ENCODE measurements at places on chromosomes 11 and 22. TPM values are rescaled to one million over a fixed set of nuclear protein-coding genes. Genes with fewer than 3 reads are reported as not detected.
A peak's percentile ranks its signal among the peaks of the same experiment; 100 is the strongest.

GRCh38 chr22:24060375-24060788, 49.3 kb downstream of the CABIN1 start:
- H3K36me3 ChIP-seq = peaks cover 99% of the 10 kb centered on the region
- no peaks in the 10 kb centered on the region for H3K27me3 ChIP-seq

GRCh38 chr22:26360169-26360885, 68.7 kb upstream of the ASPHD2 start:
- H3K27ac ChIP-seq = no peak overlapping the region
- H3K27me3 ChIP-seq = no peaks in the 10 kb centered on the region
- no peaks in the 10 kb centered on the region for H3K36me3 ChIP-seq

The TRPM5 gene
- total RNA-seq = 0.10 TPM

GRCh38 chr11:35740061-35740799, 77.7 kb downstream of the TRIM44 start:
- no peaks in the 10 kb centered on the region for H3K36me3 ChIP-seq
- peaks cover 20% of the 10 kb centered on the region for H3K4me1 ChIP-seq
- H3K27me3 ChIP-seq = no peaks in the 10 kb centered on the region
- DNase-seq = no peak

DNA sequence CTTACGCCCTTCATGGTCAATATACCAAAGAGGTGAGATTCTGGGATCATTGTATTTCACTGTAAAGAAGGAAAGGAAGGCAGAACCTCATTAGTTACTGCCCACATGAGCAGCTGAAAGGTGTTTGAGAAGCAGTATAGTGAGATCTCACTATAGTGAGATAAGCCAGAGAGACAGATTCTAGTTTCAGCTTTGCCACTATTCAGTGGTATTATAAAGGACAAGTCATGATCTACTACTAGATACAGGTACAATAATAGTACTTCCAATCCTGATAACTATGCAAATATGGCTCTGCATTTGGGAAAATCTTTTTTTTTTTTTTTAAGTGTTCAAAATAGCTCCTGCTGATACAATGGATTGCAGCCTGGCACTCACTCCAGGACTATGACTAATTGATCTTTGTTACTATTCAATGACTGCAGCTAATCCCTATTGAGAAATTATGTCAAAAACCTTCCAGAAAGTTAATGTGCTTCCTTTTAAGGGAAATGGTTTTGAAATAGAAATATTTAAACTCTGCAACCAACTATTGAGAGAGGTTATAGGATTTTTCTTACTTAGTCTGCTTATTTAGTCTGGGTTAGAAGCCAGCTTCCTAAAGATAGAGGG, 8.3 kb upstream of the DLAT start:
- no peak for DNase-seq
- no peak overlapping the region for H3K27ac ChIP-seq
- no peaks in the 10 kb centered on the region for H3K27me3 ChIP-seq

The MYOD1 gene
- not detected for total RNA-seq

DNA sequence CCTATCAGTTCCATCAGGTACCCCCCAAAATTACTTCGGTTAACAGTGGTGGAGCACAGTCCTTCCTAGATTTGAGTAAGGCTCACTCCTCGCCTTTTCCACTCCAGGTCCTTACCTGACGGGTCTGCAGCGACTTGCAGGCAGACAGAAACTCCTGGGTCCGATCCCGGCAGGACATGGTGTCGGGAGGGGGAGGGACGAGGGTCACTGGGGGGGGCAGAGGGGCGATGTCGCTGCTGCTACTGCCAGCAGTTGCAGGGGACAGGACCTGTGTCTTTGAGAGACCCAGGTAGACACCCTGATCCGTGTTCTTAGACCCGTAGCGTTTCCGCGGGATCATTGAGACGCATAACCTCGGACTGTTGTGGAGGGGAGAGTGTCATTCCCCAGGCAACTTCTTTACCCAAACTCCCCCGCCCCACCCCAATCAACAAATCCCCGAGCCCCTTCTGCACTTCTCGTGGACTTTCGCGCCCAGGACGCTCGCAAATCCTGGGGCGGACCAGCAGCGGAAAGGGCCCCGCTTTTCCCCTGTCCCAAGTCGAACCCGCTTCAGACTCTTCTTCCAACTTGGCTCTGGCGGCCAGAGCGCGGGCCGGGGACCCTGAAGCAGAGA, 839 bp downstream of the STX5 start:
- peak overlapping the region; percentile 99 for H3K27ac ChIP-seq

- no peak for DNase-seq
- peak overlapping the region; percentile 19 for H3K27ac ChIP-seq
- no peaks in the 10 kb centered on the region for H3K27me3 ChIP-seq
- H3K36me3 ChIP-seq = no peaks in the 10 kb centered on the region
These were observed 93.8 kb downstream of the KCNC1 start for GRCh38 chr11:17828311-17828751.

The WBP2NL gene
- 2.6 TPM for total RNA-seq

- H3K4me3 ChIP-seq = no peak overlapping the region
- H3K27me3 ChIP-seq = peaks cover 5% of the 10 kb centered on the region
- H3K4me1 ChIP-seq = no peaks in the 10 kb centered on the region
- H3K36me3 ChIP-seq = no peaks in the 10 kb centered on the region
- no peak overlapping the region for H3K27ac ChIP-seq
These were observed 81.4 kb downstream of the TRIM29 start for GRCh38 chr11:120056301-120057027.

- H3K4me3 ChIP-seq = no peak overlapping the region
- no peak for DNase-seq
- no peak overlapping the region for H3K27ac ChIP-seq
These were observed 3.7 kb upstream of the SIK2 start for GRCh38 chr11:111598559-111598958.

The TIMP3 gene
- total RNA-seq = 505 TPM

DNA sequence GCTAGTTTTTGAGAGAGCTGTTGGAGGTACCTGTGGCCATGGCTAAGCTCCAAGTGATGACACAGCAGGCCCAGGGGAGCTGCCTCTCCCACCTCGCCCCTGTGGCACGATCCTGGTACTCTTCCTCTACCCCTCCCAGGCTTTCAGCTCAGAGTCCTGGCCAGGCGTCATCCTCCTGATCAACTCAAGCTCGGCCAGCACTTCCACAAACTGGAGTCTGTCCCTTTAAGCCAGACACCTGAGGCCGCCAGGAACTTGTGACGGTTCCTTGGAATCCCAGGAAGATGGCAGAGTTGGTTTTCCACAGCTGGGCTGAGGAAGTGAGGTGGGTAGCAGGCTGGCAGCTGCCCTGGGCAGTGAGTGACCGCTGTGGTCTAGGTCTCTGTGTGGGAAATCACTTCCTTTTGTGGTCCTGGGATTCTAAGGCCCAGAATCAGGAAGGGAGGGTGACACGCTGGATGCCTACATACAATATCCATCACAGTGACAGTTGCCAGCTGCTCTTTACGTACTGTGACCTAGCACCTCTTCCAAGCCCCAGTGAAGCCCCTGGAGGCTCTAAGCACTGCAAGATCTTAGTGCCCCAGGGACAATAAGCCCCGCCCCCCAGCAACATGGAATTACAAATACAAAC, 3.2 kb upstream of the CST6 start:
- H3K4me1 ChIP-seq = peaks cover 4% of the 10 kb centered on the region
- H3K27ac ChIP-seq = no peak overlapping the region
- no peaks in the 10 kb centered on the region for H3K36me3 ChIP-seq
- peaks cover 19% of the 10 kb centered on the region for H3K27me3 ChIP-seq

- peaks cover 13% of the 10 kb centered on the region for H3K4me1 ChIP-seq
- H3K4me3 ChIP-seq = no peak overlapping the region
- H3K27me3 ChIP-seq = no peaks in the 10 kb centered on the region
- DNase-seq = no peak
- H3K27ac ChIP-seq = no peak overlapping the region
These were observed 21.0 kb downstream of the PPIL2 start for GRCh38 chr22:21686634-21687393.

The C11orf42 gene
- not detected for total RNA-seq

DNA sequence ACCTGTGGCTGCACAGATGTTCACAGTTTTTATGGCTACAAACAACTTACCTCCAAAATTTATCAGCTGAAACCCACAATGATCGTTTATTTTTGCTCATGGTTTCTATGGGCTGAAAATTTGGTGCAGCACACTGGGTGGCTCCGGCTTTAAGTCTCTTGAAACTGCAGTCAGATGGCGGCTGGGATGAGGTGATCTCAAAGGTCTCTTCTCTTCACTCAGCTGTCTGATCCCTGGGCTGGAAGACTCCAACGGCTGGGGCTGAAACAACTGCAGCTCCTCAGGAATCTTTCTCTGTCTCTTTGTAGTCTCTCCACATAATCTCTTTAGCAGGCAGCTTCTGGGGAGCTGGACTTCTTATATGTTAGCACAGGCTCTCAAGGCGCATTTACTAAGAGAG, 117.3 kb upstream of the FAT3 start:
- H3K36me3 ChIP-seq = no peaks in the 10 kb centered on the region
- no peak overlapping the region for H3K4me3 ChIP-seq
- no peak for DNase-seq
- H3K27ac ChIP-seq = no peak overlapping the region
- H3K27me3 ChIP-seq = no peaks in the 10 kb centered on the region

DNA sequence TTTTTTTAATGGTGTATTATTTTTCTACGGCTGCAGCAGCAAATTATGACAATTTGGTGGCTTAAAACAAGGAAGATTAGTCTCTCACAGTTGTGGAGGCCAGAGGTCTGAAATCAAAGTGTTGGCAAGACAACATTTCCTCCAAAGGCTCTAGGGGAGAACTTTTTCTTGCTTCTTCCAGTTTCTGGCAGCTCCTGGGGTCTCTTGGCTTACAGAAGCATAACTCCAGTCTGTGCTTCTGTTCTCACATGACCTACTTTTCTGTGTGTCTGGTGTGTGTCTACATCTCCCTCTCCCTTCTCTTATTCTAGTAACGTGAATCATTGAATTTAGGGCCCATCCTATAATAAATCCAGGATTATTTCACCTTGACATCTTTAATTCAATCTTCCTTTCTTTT, 551.9 kb upstream of the LUZP2 start:
- no peaks in the 10 kb centered on the region for H3K4me1 ChIP-seq
- no peaks in the 10 kb centered on the region for H3K27me3 ChIP-seq
- no peak overlapping the region for H3K27ac ChIP-seq
- DNase-seq = no peak
- H3K4me3 ChIP-seq = no peak overlapping the region

- no peaks in the 10 kb centered on the region for H3K27me3 ChIP-seq
- no peaks in the 10 kb centered on the region for H3K4me1 ChIP-seq
- H3K36me3 ChIP-seq = no peaks in the 10 kb centered on the region
- no peak overlapping the region for H3K27ac ChIP-seq
- no peak overlapping the region for H3K4me3 ChIP-seq
These were observed 27.6 kb upstream of the TTC12 start for GRCh38 chr11:113286509-113287497.

DNA sequence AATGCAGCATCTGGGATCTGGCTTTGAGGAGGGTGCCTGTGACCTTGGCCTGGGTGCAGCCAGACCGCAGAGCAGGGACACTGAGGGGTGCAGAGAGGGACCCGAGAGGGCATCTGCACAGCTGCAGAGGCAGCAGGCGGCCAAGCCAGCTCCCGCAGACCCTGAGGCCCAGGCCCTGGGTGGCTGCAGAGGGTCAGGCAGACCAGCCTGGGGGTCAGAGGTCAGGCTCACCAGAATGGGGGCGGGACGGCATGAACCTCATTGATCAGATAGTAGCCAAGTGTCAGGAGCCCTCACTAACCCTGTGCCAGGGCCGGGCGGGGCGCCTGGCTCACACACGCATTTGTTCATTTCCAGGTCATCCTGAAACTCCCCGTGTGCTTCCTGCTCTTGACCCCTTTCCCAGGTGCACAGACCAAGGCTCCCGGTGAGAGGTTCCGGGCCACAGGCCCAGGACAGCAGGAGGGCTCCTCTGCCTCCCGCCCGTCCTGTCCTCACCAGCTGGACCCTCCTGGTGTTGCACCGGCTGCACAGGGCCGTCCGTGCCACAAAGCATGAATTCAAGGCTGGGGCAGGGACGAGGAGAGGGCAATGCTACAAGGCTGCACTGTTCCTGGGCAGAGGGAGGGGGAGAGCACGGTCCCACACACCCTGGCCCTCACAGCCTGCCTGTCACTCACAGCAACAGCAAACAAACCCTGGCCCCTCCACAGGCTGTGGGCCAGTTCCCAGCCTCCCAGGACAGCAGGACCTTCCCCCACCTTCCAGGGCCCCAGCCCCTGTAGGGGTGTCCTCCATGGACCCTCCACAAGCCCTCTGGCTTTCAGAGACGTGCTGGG, 3.3 kb downstream of the RTN4R start:
- peaks cover 85% of the 10 kb centered on the region for H3K4me1 ChIP-seq
- peaks cover 12% of the 10 kb centered on the region for H3K27me3 ChIP-seq
- no peak for DNase-seq
- no peaks in the 10 kb centered on the region for H3K36me3 ChIP-seq
- H3K4me3 ChIP-seq = no peak overlapping the region

DNA sequence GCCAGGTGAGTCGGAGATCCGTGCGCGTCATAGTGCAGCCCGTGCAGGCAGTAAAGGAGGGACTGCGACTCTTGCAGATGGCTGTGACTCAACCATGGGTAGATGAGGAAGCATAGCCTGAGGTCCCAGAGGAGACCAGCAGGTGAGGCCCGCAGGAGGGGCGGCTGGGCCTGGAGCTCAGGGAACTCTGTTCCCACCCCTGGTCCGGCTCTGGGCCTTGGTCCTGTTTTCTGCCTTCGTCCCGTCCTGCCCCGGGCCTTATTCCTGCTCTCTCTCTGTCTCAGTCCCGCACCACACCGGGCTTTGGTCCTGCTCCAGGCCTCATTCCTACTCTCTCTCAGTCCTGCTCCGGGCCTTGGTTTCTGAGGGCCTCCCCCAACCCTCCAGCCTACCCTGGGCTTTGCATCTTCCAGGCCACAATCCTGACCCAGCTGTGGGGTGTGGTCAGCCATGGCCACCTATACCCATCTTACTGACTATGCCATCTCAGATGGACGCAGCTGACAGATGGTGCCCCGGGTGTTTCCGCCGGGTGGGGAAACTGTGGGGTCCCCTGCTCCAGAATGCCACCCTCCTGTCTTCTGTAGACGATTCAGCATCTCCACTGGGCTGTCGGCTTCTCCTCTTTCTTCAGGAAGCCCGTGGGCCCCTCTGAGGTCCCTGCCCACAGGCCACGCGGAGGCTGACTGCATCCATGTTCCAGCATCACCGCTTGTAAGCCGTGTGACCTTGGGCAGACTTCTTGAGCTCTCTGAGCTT, 1134.1 kb downstream of the BRD1 start:
- no peaks in the 10 kb centered on the region for H3K4me1 ChIP-seq
- no peak overlapping the region for H3K27ac ChIP-seq
- no peak for DNase-seq
- no peak overlapping the region for H3K4me3 ChIP-seq
- no peaks in the 10 kb centered on the region for H3K27me3 ChIP-seq
- no peaks in the 10 kb centered on the region for H3K36me3 ChIP-seq

The XKR3 gene
- total RNA-seq = not detected

DNA sequence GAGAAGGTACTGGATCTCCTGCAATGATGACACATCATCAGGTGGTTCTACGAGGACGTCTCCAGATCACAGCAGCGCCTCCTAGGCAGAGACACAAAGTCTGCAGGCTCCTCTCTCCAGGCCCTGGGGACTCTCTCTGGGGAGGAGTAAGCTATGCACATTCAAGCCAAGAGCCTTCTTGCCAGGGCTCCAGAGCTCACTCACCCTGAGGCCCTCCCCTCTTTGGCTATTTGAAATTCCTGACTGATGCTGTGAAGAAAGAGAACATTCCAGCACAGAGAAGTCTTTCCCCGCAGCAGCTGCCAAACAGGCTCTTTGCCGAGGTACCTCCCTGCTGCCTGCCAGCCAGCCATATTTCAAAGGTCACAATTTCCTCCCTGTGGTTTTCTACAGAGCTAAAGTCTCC, 204.9 kb downstream of the CSNK2A3 start:
- H3K27me3 ChIP-seq = no peaks in the 10 kb centered on the region
- no peak overlapping the region for H3K4me3 ChIP-seq
- H3K36me3 ChIP-seq = no peaks in the 10 kb centered on the region
- no peak for DNase-seq
- H3K4me1 ChIP-seq = no peaks in the 10 kb centered on the region

All from spleen (tissue), 13 donors.